Amygdala (tissue), 56 donors: ENCODE measurements at places on chromosomes 11 and 22.

DNA sequence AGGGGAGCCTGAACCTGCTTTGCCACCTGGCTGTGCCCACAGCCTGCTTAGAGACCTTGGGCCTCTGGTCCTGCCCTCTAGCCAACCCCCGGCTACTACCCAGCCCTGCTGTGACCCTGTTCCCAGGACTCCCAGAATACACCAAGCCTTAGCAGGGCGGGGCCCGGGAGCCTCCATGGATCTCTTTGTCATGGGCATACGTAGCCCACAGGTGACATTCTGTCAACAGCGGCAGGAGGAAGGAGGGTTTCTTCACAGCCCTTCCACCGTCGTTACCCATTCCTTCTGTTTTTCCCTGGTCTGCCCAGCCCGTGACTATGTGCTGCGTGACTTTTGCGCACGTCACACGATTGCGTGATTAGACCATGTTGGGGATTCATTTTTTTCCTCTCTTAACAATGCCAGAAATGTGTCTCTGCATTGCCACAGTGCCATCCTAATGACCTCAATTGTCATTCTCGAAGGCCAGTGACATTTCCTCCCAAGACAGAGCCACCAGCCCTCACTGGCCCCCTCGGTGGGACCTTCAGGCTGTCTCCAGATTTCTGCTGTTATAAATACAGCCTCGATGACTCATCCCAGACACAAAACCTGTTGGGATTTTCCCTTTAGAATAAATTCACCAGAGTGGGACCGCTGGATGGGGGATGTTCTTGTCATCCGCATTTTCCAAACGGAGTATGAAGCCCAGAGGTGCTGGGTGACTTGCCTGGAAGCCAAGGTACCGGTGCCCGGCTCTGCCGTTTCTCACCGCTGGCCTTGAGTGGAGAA lies 9.0 kb downstream of the SYT12 start:
- DNase-seq, result no peak

- no peak for DNase-seq
These were observed 2.5 kb downstream of the ROM1 start for GRCh38 chr11:62615521-62615920.

DNA sequence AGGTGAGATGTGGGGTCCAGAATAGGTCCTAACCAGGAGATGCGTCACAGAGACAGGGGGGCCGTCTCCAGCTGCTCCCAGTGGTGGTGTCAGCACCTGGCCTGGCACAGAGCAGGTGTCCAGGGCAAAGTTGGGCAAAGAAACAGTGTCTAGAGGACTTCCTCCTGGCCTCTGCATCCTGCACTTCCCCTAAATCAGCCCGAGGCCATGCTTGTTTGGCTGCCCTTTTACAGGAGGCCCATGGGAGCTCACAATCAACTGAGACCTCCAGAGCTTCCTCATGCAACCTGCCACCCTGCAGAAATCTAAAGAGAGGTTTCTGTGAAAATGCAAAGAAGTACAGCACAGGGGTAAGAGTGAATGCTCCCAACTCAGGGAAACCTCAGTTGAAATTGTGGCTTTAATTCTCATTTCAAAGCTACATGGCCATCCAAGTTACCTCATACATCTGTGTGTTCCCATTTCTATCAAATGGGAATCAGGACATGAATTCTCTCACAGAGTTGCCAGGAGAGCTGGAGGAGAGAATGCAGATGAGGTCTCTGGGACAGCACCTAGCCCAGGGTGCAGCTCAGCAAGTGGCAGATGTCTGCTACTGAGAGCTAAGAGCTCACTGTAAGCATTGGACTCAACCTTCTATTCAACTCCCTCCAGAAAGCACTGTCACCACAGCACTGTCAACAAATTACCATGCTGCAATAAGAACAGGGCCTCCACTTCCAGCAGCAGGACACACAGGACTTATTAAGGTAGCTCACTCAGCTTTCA lies 32.6 kb downstream of the TCIRG1 start:
- no peak for DNase-seq

- no peak for DNase-seq
These were observed 43.0 kb downstream of the CACNA1I start for GRCh38 chr22:39613549-39613921.

DNA sequence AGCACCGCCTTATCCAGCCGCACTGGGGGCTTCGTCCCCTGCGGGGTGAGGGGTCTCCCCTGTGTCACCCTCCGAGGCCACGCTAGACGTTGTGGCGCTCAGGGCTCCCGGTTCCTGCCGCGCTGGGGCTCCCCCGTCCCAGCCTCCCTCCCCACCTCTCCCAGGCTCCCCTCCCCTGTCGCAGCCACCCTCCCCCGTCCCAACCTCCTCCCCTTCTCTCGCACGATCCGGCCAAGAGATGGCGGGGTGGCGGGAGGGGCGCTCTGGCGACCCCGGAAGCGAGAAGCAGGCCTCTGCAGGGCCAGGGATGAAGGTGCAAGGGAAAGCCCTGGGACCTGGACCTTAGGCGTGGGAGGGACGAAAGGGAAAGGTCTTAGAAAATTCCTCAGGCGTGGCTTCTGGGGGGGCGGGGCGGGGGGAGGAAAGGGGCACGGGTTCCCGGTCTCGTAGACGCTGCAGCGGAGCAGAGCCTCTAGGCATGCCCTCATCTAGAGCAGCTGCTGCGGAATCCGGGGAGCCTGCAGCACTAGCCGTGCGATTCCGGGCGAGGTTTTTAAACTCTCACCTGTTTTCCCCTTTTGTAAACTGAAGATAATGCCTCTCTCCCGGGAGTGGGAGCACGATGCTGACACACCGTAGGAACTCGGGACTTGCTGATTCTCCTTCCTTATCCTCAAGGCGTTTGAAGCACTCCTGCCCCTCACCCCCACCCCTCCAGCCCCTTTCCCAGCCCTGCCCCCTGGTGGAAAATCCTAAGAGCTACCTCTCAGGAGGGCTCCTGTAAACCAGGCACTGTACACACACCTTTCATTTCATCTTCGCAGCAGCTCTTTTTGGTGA lies 14.4 kb downstream of the KCNJ5 start:
- no peak for DNase-seq

DNA sequence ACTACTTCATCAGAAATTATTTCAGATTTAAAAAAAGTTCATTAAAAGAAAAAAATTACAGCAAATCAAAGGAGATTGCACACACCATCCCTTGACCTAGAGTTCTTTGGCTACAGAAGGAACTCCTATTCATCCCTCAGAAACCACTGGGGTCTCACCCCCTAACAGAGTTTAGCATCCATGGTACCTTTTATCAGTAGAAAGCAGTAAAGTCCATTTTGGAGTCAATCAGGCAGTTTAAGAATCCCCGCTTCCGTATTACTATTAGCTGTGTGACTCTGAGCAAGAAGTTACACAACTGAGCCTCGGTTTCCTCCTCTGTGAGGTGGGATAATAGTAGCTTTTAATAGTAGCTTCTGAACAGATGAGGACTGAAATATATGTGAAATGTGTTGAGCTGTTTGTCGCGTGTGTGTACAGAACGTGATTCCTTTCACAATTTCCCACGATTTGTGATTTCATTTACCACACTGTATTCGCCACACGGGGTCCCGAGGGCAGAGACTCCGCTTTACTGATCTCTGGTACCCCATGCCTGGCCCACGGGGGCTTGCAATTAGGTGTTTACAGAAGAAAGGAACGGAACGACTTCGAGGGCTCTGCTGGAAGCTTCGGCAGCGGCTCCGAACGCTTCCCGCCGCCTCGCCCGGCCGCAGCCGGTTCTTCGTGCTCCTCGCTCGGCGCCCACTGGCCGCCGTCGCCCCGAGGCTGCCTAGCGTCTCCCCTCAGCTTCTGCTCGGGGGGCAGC lies 72.5 kb upstream of the ZBED5 start:
- no peak for DNase-seq

DNA sequence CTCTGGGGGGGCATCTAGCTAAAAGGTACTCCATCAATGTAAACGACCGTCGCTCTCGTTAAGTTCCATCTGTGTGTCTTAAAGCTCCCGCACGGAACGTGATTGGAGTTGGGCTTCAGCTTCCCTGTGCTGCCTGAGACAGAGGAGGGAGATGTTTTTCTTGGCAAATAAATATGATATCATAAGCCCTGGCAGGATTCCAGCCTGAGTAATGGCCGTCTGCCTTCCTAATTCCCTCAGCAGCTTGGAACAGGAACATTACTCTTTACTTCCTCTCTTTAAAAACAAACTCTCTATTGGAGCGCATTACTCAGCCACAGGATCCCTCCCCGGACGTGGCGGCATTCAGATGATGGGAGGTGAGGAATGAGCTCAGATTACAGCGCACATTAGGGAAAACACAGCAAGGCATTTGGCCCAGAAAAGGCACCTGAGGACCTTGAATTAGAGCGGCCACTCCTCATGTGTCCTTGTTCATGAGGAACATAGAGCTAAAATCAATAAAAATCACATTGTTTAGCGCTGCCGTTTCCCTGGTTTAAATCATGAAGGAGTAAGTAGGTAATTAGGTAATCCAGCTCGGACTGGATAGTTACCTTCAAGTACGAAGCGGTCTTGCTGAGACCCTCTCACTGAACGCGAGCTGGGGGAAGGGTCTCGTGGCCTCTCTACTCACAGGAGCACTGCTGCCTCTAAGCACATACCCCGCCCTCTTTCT lies 230.4 kb downstream of the ST3GAL4 start:
- DNase-seq, result no peak

DNA sequence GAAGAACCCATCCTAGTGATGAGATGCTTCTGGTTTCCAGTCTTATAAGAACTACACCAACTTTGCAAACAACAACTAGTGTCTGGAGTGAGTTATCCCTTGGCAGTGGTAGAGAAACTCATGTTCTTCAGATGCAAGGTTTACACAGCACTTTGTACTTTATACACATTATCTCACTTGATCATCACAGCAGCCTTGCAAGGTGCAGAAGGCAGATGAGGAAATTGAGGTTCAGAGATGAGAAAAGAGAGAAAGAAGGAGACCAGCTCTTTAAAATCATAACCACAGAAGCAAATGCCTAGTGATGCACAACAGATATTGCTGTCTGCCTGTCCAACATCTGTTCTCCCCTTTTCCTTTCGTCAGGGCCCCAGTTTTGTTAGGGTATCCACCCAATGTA lies 16.7 kb upstream of the CD44 start:
- DNase-seq, result no peak

- DNase-seq, result no peak
These were observed 447.8 kb upstream of the CNTN5 start for GRCh38 chr11:98572941-98573340.
